Left ventricle myocardium inferior (tissue), 1 donor: ENCODE measurements at places on chromosomes 2 and 18. TPM values are rescaled to one million over a fixed set of nuclear protein-coding genes. Genes with fewer than 3 reads are reported as not detected.

Gene TNFAIP6
- 2.9 TPM for total RNA-seq

Gene POU3F3
- 0.11 TPM for total RNA-seq

Gene HPCAL1
- total RNA-seq, result 29.4 TPM

Gene BOK
- total RNA-seq, result 2.4 TPM

GRCh38 chr2:79721966-79722365 is 209.1 kb downstream of the CTNNA2 start:
- DNase-seq, result no peak

Gene TRIM43
- not detected for total RNA-seq

DNA sequence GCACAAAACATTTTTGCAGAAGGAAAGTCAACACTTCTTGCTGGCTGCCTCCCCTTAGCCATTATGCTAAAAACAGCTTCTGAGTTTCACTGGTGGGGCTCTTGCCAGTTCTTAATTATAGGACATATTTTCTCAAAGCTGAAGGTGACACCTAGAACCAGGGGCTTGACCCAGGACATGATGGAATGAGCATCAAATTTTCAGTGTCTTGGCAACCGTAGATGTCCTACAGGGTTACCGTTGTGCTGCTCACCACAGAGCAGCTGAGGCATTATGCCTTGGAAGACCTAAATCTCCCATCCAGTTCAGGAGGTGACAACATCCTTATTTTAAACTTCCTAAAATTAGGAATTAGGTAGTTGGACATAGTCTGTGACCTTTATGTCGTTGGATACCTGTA is 46.7 kb downstream of the TMEM185B start:
- no peak for DNase-seq

- no peak for DNase-seq
Observed at GRCh38 chr18:76708071-76708721, 114.2 kb upstream of the ZNF236 start.

Gene SERPINB11
- not detected for total RNA-seq

Gene GKN1
- not detected for total RNA-seq

GRCh38 chr2:232231554-232231953 is 147.0 kb upstream of the ALPP start:
- no peak for DNase-seq

Gene KCNJ3
- total RNA-seq, result 4.2 TPM

DNA sequence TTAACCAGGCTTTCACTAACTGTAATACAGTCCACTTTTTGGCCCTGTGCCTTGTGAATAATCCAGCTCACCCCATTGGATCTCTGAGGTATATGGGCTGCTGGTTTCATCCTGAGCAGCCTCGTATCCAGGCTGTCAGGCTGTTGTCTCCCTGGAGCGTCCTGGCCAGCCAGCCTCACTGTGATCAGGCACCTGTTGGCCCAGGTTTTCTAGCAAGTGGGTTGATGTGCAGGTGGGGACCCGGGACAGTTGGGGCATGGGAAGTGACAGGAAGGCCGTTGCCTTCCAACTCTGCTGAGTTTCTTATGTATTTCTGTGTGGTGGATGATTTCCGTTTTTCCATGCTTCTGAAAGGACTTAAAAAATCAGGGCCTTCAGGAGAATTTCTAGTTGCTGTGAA is 132.4 kb downstream of the ACOXL start:
- DNase-seq, result no peak
